SJSA1 (cell line): ENCODE measurements at places on chromosomes 1 and 21. TPM values are rescaled to one million over a fixed set of nuclear protein-coding genes. Genes with fewer than 3 reads are reported as not detected.

DNA sequence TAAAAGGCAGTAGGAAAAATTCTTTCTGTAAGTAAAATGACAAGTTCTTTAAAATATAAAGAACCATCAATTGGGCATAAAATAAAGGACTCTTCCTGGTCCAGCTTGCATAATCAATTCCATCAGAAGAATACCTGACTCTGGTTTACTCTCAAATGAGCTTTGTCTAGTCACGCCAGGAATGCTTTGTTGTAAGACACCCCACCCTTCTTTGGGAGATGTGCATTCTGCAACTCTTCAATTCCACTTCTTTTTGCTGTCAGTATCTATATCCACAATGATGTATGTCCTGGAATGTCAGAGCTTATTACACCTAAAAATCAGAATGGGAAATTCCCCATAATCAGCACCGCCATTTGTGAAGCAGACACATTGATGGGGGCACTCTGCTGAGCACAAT, 76.1 kb downstream of the PTPN14 start:
- no peak overlapping the region for H3K27ac ChIP-seq
- no peaks in the 10 kb centered on the region for H3K36me3 ChIP-seq
- H3K4me1 ChIP-seq: peaks cover 59% of the 10 kb centered on the region
- no peaks in the 10 kb centered on the region for H3K27me3 ChIP-seq
- DNase-seq: no peak

Gene OR2G6
- total RNA-seq: not detected in 2 replicates

DNA sequence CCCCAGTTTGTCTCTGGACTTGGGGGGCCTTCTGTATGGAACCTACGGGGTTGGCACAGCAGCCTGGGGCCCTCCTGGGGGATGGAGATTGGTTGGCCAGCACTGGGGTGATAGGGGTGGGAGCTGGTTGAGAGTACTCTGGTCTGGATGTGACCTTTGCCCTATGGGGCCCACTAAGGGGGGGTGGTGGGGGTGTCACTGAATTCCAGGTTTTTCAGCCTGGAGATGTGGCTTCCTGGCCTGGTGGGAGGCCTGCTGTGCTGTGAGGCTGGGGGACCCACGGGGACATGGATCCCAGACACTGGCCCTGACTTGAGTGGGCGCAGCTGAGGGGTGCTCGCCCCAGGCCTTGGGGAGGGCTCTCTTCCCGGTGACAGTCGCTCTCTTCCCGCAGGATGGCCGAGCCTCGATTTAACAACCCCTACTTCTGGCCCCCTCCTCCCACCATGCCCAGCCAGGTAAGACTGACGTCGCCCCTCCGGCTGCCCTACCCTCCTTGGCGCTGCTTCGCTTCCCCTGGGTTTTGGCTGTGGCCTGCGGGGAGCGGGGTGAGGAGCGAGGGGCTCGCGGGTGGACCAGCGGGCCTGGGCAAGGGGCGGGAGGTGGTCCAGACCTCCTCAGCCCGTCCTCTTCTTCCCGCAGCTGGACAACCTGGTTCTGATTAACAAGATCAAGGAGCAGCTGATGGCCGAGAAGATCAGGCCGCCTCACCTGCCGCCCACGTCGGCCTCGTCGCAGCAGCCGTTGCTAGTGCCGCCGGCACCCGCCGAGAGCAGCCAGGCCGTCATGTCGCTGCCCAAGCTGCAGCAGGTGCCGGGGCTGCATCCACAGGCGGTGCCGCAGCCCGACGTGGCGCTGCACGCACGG, 19.6 kb downstream of the ZNF362 start:
- H3K36me3 ChIP-seq: peaks cover 54% of the 10 kb centered on the region
- H3K4me3 ChIP-seq: no peak overlapping the region
- no peaks in the 10 kb centered on the region for H3K27me3 ChIP-seq

GRCh38 chr1:80607064-80607463, 1193.7 kb upstream of the ADGRL2 start:
- no peaks in the 10 kb centered on the region for H3K4me1 ChIP-seq
- no peak for DNase-seq
- no peaks in the 10 kb centered on the region for H3K27me3 ChIP-seq
- no peak overlapping the region for H3K4me3 ChIP-seq

Gene LHX4
- total RNA-seq: 4.6 and 6.4 TPM in 2 replicates

- no peaks in the 10 kb centered on the region for H3K36me3 ChIP-seq
- no peak for DNase-seq
- H3K27me3 ChIP-seq: peaks cover 11% of the 10 kb centered on the region
- no peak overlapping the region for H3K27ac ChIP-seq
Measured at GRCh38 chr1:53401813-53402745, 57.1 kb upstream of the DMRTB1 start.
